ENCODE measurements at places on chromosomes 3 and 15.

- no peak for DNase-seq
These were observed 6.0 kb downstream of the PLOD2 start for GRCh38 chr3:146154995-146155394.

- no peak for DNase-seq
These were observed 127.1 kb upstream of the ANKRD28 start for GRCh38 chr3:15924914-15925313.

DNA sequence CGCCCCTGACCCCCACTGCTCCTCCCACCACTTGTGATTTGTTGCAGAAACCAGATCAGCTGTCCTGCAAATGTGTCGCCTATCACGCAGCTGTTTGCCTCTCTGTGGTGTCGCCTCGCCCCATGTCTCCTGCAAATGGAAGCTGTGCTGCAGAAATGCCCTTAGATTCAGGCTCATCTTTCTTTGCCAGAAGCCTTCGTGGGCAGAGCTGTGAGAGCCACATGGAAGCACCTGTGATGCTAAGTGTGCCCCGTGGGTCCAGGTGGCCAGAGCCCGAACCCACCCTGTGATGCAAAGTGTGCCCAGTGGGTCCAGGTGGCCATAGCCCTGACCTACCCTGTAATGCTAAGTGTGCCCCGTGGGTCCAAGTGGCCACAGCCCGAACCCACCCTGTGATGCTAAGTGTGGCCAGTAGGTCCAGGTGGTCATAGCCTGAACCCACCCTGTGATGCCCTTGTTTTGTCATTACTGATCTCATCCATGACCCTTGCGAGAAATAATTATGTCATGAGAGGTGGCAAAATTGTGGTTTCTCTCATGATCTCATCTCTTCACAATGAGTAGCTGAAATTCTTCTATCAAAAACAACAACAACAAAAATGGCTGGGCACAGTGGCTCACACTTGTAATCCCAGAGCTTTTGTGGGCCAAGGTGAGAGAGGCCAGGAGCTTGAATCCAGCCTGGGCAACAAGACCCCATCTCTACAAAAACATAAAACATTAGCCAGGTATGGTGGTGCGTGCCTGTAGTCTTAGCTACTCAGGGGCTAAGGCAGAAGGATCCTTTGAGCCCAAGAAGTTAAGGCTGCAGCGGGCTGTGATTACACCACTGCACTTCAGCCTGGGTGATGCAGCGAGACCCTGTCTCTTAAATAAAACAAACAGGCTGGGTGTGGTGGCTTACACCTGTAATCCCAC is 187.4 kb downstream of the GOLGA6L6 start:
- no peak for DNase-seq

DNA sequence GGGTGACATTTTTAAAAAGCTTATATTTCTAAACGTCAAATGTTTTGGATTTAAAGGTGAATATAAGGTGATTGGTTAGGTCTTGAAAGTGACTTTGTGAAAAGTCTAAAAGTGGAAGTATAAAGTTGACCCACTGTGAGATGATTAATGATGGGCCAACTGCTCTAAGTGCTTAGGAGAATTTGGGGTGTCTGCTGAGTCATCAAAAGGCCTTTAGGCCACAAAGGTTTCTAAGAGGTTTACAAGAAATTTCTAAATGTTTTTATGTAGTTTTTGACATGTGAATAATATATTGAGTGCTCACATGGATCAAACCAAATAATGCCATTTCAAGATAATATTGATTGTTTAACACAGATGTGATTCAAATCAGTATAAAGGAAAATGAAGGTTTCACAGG is 39.2 kb upstream of the SLC2A2 start:
- DNase-seq = no peak

Data from anterior cingulate cortex (tissue), 58 donors.